ENCODE measurements at places on chromosomes 7 and 10. TPM values are rescaled to one million over a fixed set of nuclear protein-coding genes. Genes with fewer than 3 reads are reported as not detected.

DNA sequence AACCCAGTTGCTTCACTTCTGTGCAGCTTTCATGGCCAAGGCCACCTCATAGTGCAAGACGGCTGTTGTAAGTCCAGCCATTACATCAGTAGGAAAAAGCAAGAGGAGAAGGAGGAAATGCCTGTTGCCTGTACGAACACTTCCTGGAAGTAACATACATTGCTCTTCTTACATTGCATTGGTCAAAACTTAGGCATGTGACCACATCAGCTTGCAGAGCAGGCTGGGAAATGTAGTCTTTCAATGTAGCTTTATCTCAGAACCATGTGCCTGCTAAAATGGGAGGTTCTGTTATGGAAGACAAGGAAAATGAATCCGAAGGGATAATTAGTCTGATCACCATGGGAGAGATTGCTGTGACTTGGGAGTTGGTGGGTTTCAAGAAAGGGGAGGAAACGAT is 4.3 kb downstream of the SLC29A3 start:
- peaks cover 14% of the 10 kb centered on the region for H3K4me1 ChIP-seq
- H3K27me3 ChIP-seq = no peaks in the 10 kb centered on the region
- peaks cover 4% of the 10 kb centered on the region for H3K36me3 ChIP-seq

GRCh38 chr7:51601461-51601860 is 284.9 kb upstream of the COBL start:
- H3K27ac ChIP-seq = no peak overlapping the region
- H3K27me3 ChIP-seq = no peaks in the 10 kb centered on the region
- H3K4me3 ChIP-seq = no peak overlapping the region
- no peaks in the 10 kb centered on the region for H3K36me3 ChIP-seq
- no peak for DNase-seq

- DNase-seq = no peak
- no peak overlapping the region for H3K4me3 ChIP-seq
- no peaks in the 10 kb centered on the region for H3K27me3 ChIP-seq
- peaks cover 55% of the 10 kb centered on the region for H3K4me1 ChIP-seq
- H3K36me3 ChIP-seq = peaks cover 28% of the 10 kb centered on the region
- peak overlapping the region; percentile 72 for H3K27ac ChIP-seq
These were observed 31.2 kb downstream of the XPNPEP1 start for GRCh38 chr10:109892117-109892516.

GRCh38 chr7:104825099-104825498 is 188.9 kb upstream of the KMT2E start:
- H3K27me3 ChIP-seq = no peaks in the 10 kb centered on the region
- peaks cover 4% of the 10 kb centered on the region for H3K4me1 ChIP-seq
- DNase-seq = no peak
- H3K36me3 ChIP-seq = no peaks in the 10 kb centered on the region
- H3K4me3 ChIP-seq = no peak overlapping the region

DNA sequence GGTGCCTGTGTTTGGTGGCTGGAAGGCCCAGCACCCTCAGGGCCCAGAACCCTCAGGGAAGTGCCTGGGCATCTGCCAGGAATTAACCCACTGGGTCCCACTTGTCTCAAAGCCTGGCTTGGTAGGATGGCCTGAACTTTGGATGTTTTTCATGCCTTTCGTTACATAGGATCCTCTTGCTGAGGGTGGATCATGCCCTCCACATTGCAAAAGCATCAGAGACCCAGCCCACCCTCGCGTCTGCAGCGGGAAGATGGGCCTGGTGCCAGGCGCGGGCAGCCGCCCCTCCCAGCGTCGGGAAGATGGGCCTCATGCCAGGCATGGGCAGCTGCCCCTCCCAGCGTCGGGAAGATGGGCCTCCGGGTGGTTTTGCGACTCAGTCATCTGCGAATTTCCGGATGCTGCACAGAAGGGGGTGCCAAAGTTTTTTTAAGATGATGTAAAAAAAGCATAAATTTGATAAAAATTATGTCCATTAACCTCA is 51.9 kb upstream of the PRKAR1B start:
- peaks cover 5% of the 10 kb centered on the region for H3K4me1 ChIP-seq
- H3K27me3 ChIP-seq = no peaks in the 10 kb centered on the region
- no peak overlapping the region for H3K4me3 ChIP-seq

GRCh38 chr7:144037414-144038035 is 11.2 kb upstream of the OR2A5 start:
- H3K27me3 ChIP-seq = no peaks in the 10 kb centered on the region
- H3K4me3 ChIP-seq = no peak overlapping the region

GRCh38 chr10:96613576-96613975 is 26.8 kb upstream of the TM9SF3 start:
- no peak overlapping the region for H3K27ac ChIP-seq
- no peaks in the 10 kb centered on the region for H3K4me1 ChIP-seq
- no peaks in the 10 kb centered on the region for H3K27me3 ChIP-seq
- no peaks in the 10 kb centered on the region for H3K36me3 ChIP-seq
- no peak for DNase-seq

DNA sequence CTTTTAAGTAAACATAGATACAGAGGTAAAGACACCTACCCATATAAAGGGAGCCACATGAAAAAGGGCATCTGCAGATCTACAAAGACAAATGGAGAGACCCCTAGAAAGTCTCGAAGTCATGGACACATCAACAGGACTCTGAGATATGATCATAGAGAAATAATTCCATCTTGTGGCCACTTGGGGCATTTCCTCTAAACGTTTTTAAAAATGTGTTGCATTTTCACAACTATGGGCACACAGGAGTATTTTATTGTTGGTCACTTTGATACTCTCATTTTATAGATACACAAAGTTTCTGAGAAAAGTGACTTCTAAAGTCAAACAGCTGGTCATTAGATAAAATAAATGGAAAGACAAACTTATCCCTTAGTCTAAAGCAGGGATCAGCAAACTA is 87.1 kb downstream of the CRTAC1 start:
- H3K4me3 ChIP-seq = no peak overlapping the region
- H3K36me3 ChIP-seq = no peaks in the 10 kb centered on the region
- H3K27ac ChIP-seq = no peak overlapping the region
- no peaks in the 10 kb centered on the region for H3K27me3 ChIP-seq
- no peak for DNase-seq

DNA sequence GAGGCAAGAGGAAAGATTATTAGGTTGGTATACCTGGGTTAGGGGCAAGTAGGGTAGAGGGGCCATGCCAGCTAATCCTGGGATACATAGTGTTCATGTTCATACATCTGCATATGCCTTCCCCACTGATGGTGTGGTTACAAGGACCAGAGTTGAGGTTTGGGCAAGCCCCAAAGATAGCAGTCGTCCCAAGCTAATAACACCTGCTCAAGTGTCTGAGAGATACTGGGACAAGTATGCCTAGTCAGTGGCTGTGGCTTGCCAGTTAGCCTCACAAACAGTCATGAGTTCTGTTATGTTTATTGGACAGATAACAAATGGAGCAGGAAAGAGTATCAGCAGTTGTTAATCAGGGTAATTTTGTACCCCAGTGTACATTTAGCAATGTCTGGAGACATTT is 139.6 kb downstream of the ADAM22 start:
- no peaks in the 10 kb centered on the region for H3K27me3 ChIP-seq
- H3K27ac ChIP-seq = no peak overlapping the region
- H3K4me1 ChIP-seq = no peaks in the 10 kb centered on the region
- H3K4me3 ChIP-seq = no peak overlapping the region
- no peak for DNase-seq
- no peaks in the 10 kb centered on the region for H3K36me3 ChIP-seq

- peaks cover 18% of the 10 kb centered on the region for H3K4me1 ChIP-seq
- no peak for DNase-seq
- no peak overlapping the region for H3K4me3 ChIP-seq
- H3K27me3 ChIP-seq = no peaks in the 10 kb centered on the region
- no peaks in the 10 kb centered on the region for H3K36me3 ChIP-seq
These were observed 54.5 kb downstream of the NRP1 start for GRCh38 chr10:33279811-33280602.

GRCh38 chr7:93890041-93890463 is 501 bp downstream of the TFPI2 start:
- H3K4me3 ChIP-seq = peak overlapping the region; percentile 43
- no peaks in the 10 kb centered on the region for H3K36me3 ChIP-seq
- no peaks in the 10 kb centered on the region for H3K27me3 ChIP-seq
- DNase-seq = no peak
- peaks cover 11% of the 10 kb centered on the region for H3K4me1 ChIP-seq
- H3K27ac ChIP-seq = no peak overlapping the region

DNA sequence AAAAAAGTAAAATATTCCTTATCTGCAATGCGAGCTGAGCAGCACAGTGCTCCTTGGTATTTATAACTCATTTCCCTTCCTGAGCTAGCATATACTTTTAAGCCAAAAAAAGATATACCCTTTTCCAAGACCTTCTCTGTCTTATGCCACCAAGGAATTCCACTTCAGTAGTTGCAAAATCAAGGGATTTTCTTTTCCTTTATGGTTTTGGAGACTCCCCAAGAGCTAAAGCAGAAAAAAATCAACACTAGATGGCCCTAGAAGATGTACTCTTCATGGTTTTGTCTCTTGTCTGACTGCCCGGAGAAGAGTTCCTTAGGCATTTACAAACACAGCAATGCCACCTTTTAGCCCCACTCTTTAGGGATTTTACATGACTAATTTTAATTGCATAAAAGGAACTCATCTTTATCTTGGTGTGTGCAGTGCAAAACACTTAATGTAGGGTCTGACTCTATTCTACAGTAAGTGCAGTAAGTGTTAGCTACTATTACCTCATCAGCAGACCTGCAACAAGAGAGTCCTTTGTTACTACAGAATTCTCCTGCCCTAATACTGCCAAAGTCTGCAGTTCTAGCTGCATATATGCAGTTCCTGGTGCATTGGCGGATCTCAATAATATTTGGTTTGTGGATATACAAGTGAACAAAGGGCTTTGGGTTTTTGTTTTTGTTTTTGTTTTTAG is 443.3 kb downstream of the GFRA1 start:
- no peak overlapping the region for H3K4me3 ChIP-seq
- no peak for DNase-seq
- H3K27ac ChIP-seq = no peak overlapping the region

- H3K27ac ChIP-seq = no peak overlapping the region
- DNase-seq = no peak
- H3K36me3 ChIP-seq = no peaks in the 10 kb centered on the region
- no peaks in the 10 kb centered on the region for H3K27me3 ChIP-seq
- no peak overlapping the region for H3K4me3 ChIP-seq
These were observed 256.4 kb downstream of the FZD1 start for GRCh38 chr7:91520645-91521044.

DNA sequence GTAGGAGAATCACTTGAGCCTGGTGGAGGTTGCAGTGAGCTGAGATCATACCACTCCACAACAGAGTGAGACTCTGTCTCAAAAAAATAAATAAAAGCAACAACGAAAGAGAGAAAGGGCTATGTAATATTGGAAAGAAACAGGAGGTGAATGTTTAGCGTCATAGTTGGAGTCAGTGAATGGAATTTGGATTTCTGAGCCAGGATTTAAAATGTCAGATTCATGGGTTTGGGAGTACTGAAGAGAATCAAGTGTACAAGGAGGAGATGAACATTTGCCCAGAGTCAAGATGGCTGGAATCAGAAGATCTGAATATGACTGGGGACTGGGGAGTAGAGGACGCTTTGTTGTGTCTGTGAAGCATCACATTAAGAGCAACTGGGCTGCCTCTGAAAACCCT is 366.4 kb downstream of the GALNT17 start:
- H3K27ac ChIP-seq = no peak overlapping the region
- no peaks in the 10 kb centered on the region for H3K27me3 ChIP-seq
- DNase-seq = no peak
- no peaks in the 10 kb centered on the region for H3K36me3 ChIP-seq

DNA sequence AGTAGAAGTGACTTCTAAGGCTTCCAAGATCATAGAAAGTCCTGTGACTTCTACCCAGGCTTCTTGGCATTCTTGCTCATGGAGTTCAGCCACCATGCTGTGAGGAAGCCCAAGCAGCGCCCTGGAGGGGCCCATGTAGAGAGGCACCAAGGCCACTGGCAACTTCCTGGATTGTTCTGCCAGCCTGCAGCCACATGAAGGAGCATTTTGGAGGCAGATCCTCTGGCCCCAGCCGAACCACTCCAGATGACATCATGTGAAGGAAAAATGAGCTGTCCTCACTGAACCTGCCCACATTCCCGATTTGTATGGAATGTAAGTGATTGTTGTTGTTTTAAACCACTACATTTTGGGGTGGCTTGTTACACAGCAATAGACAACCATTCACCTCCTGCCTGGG is 51.5 kb upstream of the MNX1 start:
- H3K27ac ChIP-seq = no peak overlapping the region
- no peaks in the 10 kb centered on the region for H3K4me1 ChIP-seq
- no peaks in the 10 kb centered on the region for H3K36me3 ChIP-seq
- no peaks in the 10 kb centered on the region for H3K27me3 ChIP-seq
- DNase-seq = no peak

DNA sequence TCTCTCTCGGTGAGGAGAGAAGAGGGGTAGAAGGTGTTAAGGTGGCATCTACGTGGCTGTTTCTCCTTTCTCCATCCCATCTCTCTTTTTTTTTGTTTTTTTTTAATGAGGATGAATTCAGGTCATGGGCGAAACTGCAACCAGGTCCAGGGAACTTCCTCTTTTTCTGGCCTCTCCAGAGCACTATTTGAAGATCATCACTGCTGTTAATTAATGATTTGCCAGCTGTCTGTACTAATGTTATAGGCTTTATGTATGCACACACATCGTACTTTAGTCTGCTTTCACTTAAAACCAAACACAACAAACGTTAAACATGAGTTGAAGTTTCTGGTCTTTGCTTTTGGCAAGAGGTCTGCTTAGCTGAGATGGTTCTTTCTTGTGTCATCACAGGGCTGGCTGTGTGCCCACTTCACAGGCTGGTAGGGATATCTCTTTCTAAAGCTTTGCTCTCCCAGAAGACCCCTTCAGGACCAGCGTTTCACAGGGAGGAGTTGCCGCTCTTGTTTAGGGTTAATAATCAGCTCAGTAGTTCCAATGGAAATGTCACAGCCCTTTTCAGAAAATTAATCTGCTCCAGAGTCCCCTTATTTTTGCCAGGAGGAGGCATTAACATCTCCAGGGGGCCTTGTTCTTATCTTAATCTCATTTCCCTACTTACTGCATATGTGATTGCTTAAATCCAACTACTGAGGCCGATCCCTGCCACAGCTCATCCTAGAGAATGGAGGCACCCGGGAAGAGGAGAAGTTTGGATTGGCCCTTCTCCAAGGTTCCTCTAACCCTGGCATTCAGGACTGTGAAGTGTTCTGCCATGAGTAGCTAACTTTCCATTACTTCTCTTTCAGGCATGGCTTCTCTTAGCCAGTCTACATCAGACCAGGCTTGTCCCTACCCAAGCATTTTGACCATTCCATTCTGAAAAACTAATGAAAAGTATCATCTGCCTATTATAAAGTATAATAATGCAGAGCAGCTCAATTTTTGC is 273.9 kb upstream of the NFE2L3 start:
- H3K36me3 ChIP-seq = no peaks in the 10 kb centered on the region
- H3K4me1 ChIP-seq = no peaks in the 10 kb centered on the region
- DNase-seq = no peak
- no peak overlapping the region for H3K27ac ChIP-seq

The WNT8B gene
- total RNA-seq = not detected

The PTPRN2 gene
- 7.4 TPM for total RNA-seq

The SKIDA1 gene
- total RNA-seq = 2.7 TPM

The ELAPOR2 gene
- total RNA-seq = 5.6 TPM

The TUBAL3 gene
- not detected for total RNA-seq

The TRIL gene
- 11.0 TPM for total RNA-seq

The PGAM2 gene
- not detected for total RNA-seq

The CALD1 gene
- 343 TPM for total RNA-seq

The TMEM209 gene
- total RNA-seq = 10.8 TPM

The FGFR2 gene
- 54.0 TPM for total RNA-seq

The ZNF783 gene
- 13.8 TPM for total RNA-seq

The ATOH7 gene
- total RNA-seq = not detected

The PHKG1 gene
- total RNA-seq = not detected

The PTPRZ1 gene
- 8.1 TPM for total RNA-seq

The GIMAP6 gene
- total RNA-seq = 21.4 TPM

The LIPM gene
- total RNA-seq = not detected

The EEPD1 gene
- 9.8 TPM for total RNA-seq

The GALNT17 gene
- total RNA-seq = 3.9 TPM

The TAC1 gene
- total RNA-seq = 7.1 TPM

Data from vagina (tissue), 2 donors.